CD4-positive, alpha-beta T cell (primary cell): ENCODE measurements at places on chromosomes 12 and 14.

DNA sequence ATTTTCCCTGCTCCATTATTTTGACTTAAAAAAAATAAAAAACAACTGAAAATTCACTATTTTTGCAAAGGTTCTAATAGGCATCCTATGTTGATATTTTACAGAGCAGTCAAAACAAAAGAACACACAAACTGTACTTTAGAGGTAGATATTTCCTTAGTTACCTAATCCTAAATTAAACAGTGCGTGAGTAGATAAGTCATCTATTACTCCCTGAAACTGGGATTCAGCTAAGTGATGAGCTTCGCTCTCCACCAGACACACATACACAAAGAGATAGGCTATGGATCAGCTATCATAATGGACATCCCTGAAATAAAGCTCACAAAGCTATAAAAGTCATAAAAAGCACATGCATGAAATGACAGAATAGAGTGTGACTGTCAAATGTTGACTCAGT lies 398.7 kb downstream of the SOX5 start:
- DNase-seq = no peak

DNA sequence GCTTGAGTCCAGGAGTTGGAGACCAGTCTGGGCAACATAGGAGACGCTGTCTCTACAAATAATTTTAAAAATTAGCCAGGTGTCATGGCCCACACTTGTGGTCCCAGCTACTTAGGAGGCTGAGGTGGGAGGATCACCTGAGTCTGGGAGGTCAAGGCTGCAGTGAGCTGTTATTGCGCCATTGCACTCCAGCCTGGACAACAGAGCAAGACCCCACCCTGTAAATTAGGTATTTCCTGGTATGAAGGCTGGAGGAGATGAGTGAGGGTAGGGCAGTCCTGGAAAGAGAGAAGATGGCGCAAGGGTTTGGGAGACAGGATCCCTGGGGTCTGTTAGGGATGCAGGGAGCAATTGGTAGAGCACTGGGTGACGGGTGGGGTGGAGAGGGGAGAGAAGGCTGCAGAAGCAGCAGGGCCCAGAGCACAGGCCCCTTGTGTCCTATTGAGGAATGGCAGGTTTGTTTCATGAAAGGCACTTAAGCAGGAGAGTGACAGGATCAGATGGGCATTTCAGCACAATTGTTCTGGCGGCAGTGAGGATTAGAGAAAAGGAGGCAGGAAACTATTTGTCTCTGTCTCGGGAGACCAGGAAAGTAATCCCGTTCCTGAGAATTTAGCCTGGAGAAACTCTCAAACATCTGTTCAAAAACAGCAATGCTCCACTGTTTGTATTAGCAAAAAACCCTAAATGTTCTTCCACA lies 47.2 kb upstream of the KTN1 start:
- no peak for DNase-seq

GRCh38 chr12:121580959-121581685 lies at the start of gene KDM2B:
Gene KDM2B (minus strand): TSS chr12:121581023. CDS start chr12:121580911, 112 bp downstream.
- DNase-seq = no peak

- DNase-seq = peak; percentile 14
Measured at GRCh38 chr14:93025055-93025454, 90.7 kb downstream of the ITPK1 start.

DNA sequence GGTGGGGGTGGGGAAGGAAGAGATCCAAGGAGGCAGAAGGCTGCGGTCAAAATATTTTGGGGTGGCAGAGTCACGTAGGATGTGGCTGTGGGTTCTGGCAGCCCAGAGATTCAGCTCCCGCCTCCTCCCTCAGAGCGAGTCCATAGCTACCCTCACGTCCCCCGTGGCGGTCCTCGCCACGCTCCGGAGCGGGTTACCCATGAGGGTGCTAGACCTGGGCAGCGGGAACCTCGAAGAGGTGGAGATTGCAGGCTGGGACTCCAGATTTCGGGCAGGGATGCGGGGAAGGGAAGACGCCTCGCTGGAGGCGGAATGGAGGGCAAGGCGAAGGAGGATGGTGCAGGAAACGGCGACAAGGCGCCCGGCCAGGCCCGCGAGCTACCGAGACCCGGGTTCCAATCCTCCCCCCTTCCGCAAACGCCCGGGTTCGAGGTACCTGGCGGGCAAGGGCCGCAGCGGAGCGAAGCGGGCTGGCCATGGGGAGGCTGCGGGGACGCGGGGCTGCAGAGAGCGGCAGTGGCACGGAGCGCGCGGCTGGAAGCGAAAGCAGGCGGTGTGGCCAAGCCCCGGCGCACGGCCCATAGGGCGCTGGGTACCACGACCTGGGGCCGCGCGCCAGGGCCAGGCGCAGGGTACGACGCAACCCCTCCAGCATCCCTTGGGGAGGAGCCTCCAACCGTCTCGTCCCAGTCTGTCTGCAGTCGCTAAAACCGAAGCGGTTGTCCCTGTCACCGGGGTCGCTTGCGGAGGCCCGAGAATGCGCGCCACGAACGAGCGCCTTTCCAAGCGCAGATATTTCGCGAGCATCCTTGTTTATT lies 46.2 kb downstream of the BCAT1 start:
- no peak for DNase-seq

DNA sequence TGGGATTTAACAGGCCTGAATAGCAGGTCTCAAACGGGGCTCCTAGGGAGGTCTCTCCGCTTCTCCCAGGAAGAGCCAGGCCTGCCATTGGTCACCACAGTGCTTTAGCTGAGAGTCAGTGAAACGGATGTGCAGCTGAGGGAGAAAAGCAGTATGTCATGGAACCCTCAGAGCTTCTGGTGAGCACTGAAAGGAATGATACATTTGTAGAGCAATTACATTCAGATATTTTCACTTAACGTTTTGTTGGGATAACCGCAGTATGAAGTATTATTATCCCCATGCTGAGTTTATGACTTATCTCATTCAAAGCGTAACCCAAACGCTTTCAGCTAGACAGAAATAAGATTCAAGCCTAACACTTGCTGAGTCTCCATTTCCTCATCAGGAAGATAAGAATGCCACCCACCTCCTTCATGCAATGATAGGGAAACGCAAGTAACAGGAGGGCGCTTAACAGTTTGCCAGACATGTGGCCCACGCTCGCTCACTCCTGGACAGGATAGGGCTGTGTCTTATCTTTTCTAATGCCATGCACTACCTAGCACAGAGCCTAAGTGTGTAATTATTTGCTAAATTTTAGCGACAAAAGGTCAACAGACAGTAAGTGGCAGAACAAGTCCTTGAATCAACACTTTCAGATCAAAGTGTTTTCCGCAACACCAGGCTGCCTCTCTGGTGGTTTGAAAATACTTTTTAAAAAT lies 28.2 kb downstream of the DAD1 start:
- peak; percentile 45 for DNase-seq

DNA sequence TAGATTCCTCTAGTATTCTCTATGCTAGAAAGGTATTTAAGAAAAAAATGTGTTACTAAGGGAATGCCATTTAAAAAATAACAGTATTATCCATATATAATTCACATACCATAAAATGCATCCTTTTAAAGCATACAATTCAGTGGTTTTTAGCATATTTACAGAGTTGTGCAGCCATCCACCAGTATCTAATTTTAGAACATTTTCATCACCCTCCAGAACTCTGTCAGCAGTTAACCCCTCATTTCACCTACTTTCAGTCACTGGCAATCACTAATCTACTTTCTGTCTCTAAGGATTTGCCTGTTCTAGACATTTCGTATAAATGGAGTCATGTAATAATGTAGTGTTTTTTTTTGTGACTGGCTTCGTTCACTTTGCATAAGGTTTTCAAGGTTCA lies 33.4 kb downstream of the TBC1D15 start:
- no peak for DNase-seq

GRCh38 chr14:55052269-55052930 lies 953 bp downstream of the MAPK1IP1L start:
- no peak for DNase-seq

- DNase-seq = no peak
Measured at GRCh38 chr14:76846331-76847047, 20.3 kb downstream of the LRRC74A start.

DNA sequence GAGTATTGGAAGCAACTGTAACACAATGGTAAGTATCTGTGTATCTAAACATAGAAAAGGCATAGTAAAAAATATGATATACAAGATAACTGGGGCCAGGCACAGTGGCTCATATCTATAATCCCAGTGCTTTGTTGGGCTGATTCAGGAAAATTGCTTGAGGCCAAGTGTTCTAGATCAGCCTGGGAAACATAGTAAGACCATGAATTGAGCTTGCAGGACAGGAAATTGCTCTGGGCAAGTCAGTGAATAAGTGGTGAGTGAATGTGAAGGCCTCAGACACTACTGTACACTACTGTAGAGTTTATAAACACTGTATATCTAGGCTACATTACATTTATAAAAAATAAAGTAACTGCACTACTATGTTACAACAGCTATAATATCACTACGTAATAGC lies 75.2 kb downstream of the GPR135 start:
- no peak for DNase-seq

- peak; percentile 39 for DNase-seq
Measured at GRCh38 chr12:114662512-114663177, 21.3 kb downstream of the TBX3 start.

DNA sequence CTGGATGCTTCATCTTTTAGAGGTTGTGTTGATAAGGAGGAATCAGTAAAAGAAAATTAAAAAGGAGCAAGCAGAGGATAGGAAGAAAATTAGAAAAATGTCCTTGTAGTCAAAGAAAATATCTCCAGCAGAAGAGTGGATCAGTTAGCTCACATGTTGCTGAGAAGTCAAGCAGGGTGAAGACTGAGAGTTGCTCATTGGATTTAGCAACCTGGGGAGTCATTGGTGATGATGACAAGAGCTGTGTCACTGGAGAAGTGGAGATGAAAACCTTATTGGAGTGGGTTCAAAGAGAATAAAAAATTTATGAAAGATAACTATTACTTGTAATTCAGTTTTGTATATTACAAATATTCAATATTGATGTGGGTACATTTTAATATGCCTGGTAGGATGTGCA lies 9.8 kb downstream of the FRMD6 start:
- DNase-seq = no peak

- no peak for DNase-seq
Measured at GRCh38 chr12:122107261-122107660, 28.7 kb downstream of the MLXIP start.

GRCh38 chr12:124939079-124939420 lies 24.6 kb upstream of the UBC start:
- peak; percentile 56 for DNase-seq

DNA sequence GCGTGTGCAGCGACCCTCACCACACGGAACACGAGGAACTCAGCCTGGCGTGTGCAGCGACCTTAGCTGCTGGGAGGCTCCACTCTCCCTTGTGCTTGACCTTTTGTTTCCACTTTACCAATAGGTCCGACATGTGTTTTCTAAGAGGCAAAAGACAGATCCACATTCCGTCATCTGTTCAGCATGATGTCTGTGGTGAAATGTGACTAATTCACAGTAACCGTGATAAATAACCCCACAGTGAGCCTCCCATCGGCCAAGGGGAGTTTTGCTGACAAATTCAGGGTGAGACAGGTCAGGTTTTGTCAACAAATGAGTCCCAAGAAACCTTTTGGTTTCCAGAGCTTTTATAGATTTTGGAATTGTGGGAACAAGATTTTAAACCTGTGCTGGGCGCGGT lies 55.9 kb downstream of the MOK start:
- no peak for DNase-seq

- no peak for DNase-seq
Measured at GRCh38 chr12:83933615-83934014, 979.0 kb downstream of the SLC6A15 start.

GRCh38 chr12:71161591-71161990 lies 3.8 kb upstream of the TSPAN8 start:
- DNase-seq = no peak

- no peak for DNase-seq
Measured at GRCh38 chr14:73709904-73710469, 4.2 kb downstream of the PNMA1 start.

DNA sequence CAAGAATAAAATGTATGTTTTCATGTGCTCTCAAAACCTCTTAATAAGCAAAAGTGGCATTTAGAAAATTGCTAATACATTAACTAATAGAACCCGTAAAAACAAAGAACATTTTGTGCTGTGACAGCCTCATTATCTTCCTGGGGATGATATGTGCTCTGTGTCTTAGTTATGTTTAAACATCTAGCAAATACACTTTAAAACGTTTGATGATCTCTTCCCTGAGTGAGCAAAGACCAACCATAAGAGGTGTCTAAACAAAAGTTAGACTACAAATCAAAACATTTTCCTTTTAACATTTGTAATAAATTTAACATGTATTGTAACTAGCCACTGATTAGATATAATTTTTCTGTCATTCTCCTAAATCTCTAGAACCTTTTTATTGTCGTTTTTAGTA lies 95.8 kb downstream of the SOX5 start:
- DNase-seq = no peak

GRCh38 chr12:111907740-111908139 lies 65.7 kb downstream of the MAPKAPK5 start:
- DNase-seq = no peak

DNA sequence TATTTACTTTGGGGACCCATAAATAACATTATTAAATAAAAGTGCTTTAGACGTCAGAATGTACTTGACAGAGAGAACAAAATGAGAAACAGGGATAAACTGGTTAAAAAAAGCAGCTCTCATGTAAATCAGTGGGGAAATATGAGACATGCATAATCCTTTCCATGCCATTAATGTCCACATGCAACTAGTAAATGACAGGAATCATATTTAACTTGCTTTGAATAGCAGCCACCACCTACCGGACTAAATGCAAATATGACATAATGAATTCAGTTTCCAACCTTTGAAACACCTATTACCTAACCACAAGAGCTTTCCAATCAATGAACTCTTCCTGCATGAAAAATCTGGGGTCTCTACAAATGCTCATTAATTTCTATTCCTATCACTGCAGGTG lies 19.6 kb downstream of the FGD6 start:
- no peak for DNase-seq

DNA sequence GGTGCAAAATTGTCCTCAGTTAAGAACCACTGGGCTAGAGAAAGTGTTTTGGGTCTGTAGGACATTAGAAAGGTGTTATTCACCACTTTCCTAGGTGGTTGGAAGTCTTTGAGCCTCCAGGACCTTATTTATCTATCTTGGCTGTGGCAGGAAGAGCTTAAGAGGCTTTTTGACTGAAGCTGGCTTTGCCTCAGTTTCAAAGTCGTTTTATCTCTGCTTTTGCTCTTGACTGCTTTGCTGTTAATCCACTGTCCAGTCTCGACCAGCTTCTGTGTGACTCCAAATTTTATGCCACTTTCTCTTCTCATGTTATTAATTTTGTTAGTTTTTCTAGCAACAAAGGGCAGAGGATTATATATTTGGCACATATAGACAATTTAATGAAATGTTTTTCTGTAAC lies 60.3 kb downstream of the PPHLN1 start:
- DNase-seq = no peak
